ENCODE measurements at places on chromosomes 3 and 15.

- no peak for DNase-seq
Observed at GRCh38 chr3:137008131-137008530, 50.3 kb downstream of the IL20RB start.

GRCh38 chr3:32176989-32177701 is 61.3 kb upstream of the CMTM8 start:
- DNase-seq = peak; percentile 18

DNA sequence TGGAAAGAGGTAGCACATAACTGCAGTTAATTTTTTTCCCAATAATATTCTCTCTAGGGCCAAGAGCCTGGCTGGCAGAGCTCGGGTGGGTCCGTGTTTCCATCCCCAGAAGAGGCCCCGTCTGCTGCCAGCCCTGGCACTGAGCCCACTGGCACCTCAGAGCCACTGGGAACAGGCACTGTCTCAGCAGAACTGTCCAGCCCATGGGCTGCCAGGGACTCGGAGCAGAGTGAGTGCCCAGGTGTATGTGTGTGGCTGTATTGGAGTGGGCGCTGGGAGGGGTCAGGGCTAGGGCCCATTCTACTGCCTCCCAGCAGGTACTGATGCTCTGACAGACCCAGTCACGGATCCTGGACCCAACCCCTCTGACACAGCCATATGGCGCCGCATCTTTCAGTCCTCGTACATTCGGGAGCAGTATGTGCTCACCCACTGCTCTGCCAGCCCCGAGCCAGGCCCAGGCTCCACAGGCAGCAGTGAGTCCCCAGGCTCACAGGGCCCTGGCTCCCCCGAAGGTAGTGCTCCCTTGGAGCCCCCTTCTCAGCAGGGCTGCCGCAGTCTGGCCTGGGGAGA is 8.9 kb downstream of the VWA5B2 start:
- no peak for DNase-seq

DNA sequence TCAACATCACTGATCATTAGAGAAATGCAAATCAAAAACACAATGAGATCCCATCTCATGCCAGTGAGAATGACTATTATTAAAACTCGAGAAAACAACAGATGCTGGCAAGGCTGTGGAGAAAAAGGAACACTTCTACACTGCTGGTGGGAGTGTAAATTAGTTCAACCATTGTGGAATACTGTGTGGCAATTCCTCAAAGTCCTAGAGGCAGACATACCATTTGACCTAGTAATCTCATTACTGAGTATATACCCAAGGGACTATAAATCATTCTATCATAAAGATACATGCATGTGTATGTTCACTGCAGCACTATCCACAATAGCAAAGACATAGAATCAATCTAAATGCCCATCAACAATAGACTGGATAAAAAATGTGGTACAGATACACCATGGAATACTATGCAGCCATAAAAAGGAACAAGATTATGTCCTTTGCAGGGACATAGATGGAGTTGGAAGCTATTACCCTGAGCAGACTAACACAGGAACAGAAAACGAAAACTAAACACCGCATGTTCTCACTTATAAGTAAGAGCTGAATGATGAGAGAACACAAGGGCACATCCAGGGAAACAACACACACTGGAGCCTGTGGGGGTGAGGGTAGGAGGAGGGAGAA is 15.2 kb upstream of the AVEN start:
- no peak for DNase-seq

DNA sequence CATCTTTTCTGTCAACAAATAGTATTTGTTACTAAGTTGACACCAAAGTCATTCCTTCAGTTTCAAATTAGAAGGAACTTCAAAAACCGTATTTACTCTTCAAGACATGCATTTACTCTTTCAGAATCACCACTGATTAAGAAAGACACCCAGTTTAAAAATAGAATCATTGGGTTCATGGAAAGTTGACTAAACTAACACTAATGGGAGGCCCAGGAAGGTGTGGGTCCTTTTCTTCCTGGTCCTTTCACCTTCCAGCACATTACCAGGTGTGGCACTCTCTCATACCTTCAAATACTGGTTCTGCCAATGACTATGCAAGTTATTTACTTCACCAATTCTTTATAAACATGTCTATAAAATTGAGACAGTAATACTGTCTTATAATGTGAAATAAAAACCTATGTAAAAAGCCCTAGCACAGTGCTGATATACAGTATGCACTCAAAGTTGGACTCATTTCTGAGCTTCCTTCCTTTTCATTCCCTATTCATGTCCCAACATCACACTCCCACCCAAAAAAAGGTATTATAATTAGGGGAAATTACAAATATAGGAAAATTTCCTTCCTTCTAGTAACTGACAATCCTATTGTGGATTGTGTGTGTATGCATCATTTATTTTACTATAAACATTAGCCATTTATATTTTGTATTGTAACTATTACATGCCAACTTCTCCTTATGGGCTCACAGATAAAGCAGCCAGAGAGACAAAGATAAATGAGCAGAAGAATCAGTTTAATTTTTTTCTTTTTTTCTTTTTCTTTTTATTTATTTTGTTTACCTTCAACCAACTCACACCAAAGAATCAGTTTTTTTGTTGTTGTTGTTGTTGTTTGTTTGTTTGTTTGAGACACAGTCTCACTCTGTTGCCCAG is 48.9 kb downstream of the LRRFIP2 start:
- no peak for DNase-seq

GRCh38 chr3:106103383-106103782 is 234.6 kb upstream of the CBLB start:
- no peak for DNase-seq

DNA sequence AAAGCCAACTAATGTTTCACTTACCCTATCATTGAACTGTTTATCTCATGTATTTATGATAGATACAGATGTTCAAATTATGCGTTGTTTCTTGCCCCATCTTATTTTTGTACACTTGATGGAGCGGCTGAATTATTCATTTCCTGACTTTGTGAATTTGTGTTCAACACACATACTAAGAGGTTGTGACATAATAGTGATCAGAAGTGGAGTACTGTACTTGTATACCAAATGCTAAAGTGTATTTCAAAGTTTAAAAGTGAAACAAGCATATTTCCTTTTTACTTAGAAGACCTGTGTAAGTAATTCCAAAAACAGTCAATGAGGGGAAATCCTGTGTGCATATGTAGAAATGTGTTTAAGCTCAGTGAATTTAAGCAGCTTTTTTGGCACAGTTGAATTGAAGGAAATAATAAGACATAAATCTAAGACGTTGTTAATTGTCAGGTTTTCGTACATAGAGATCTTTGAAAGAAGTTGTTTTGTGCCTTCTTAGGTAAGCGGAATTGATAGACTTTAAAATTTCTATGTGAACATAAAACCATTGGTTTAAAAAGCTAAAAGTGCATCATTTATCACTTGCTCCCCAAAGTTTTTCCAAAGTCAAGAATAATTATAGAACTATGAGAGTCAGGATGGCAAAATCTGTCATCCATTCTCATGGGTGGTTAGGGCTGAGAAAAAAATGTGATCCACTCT is 1.9 kb downstream of the NFKBIZ start:
- no peak for DNase-seq

GRCh38 chr3:49906073-49906743 is 2.5 kb upstream of the MST1R start:
- DNase-seq = peak; percentile 27

- DNase-seq = no peak
Observed at GRCh38 chr3:87706176-87706575, 352.6 kb downstream of the CGGBP1 start.

DNA sequence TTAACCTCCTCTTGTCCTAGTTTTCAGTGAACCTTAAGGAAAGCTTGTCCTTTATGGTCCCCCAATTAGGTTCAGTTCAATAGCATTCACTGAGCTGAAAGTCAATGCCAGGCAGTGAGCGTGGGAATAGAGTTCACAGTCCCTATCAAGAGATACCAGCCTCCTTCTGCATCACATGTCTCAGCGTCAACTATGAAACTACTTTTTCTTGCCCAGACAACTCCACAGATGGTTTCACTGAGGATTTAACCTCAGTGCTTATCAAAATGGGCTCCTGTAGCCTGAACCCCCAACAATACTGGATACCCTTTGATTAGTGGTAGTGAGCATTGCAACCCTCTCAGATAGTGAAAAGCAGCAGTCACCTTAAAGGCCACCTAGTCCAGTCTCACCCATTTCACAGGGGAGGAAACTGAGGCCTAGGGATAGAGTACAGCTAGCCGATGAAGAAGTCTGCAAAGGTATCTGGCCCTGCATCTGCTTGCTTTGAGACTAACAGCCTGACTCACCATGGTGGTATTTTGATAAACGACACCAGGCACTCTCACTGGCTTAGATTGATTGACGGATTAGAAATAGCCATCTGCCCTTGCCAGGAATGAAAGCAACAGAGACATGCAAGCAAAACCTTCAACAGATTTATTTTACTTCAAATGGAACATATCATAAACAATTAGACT is 1.6 kb upstream of the UBA3 start:
- DNase-seq = no peak

DNA sequence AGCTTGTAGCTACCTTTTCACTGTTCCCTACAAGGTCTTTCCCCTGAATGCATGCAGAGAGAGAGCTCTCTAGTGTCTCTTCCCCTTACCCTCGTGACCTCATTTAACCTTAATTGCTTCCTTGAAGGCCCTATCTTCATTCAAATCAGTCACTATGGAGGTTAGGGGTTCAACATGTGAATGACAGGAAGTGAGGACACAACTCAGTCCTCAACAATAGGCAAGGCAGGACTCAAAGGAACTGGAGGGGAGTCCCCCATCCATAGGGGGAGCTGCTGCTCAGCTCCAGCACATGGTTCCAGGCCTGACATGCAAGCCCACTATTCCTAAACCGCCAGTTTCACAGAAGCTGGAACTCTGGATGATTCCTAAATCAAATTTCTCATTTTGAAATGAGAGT is 33.8 kb upstream of the GYG1 start:
- no peak for DNase-seq

DNA sequence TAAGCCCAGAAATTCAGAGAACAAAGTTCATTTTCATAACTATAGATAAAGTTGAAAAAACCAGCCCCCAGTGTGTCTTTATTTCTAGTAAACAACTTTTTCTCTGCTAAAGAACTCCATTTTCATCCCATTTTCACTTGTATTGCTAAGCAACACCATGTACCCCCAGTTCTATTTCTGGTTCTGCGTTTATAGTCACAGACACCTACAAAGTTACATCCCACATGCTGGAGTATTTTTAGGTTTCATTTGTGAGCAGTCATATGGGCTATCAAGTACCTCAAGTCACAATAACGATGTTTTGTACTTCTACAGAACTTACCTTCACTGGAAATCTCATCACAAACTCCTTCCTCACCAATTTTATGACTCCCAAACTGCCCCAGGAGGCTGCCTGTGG is 236.5 kb downstream of the RSL24D1 start:
- DNase-seq = no peak

- DNase-seq = no peak
Observed at GRCh38 chr15:66830358-66830757, 128.3 kb downstream of the SMAD6 start.

DNA sequence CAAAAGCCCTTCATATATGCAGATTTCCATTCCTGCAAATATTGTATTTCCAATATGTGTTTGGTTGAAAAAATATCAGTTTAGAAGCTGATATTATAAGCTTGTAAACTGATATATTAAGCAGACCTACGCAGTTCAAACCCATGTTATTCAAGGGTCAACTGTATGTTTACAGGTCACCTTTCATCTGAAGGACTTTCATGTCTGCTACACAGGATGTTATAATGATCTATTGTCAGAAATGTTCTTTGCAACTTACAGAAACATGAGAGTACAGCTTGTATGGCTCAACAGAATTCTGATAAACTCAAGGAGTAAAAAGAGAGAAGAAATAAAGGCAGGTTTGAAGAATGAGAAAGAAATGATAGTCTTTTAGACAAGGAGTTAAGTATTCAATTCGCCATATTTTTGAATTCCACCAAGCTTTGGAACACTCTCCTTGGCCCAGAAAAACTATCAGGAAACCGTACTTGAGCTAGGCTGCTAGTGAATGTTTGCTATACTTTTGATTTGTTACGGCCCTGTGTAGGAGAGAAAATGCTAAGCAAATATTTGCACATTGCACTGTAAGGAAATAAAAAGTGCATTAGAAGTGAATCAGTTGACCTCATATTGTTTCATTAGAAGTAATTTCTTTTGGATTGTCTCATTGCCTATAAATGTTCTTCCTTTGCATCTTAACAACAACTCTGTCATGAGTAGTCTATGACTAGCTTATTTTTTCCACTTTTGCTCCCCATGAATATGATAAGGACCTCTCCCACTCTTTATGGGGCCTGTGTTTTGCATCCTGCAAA is 81.2 kb downstream of the NEK11 start:
- DNase-seq = no peak

- no peak for DNase-seq
Observed at GRCh38 chr3:172877011-172877410, 126.5 kb downstream of the ECT2 start.

DNA sequence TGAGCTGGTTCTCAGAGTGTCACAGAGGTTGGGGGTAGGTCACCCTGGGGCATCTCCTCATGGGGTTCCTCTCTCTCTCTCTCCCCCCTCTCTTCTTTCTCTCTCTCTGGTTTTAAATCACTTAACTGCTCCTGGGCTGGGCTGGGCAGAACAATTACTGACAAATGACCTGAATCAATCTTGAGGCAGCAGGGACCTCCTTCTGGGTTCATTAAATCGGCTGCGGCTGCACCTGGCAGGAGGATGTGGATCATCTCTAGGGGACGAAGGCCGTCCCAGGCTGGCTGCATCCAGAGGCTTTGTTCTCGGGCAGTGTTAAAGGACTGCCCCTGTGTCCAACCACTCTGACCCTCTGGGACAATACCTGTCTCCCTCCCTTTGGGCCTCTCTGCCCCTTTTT is 143.1 kb downstream of the TLE3 start:
- no peak for DNase-seq

DNA sequence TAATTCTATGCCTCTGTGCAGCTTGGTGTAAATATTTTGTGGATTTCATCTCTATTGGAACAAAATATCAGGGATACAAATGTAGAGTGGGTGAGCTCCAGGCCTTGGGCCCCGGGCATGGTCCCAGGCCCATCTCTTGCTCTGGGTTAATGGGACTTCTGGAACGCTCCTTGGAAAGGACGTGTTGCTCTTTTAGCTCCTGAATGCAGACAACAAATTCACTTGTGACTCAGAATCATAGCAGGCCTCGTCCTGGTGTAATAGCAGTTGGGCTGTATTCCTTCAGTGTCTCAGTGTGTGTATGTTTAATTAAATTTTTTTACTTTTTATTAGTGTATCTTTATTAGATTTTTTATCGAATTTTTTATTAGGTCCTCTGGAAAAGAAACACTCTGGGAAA is 266.7 kb upstream of the C2CD4B start:
- no peak for DNase-seq

All from effector memory CD4-positive, alpha-beta T cell (primary cell).